Stimulated activated naive CD4-positive, alpha-beta T cell (primary cell): ENCODE measurements at places on chromosomes 11 and 22.

DNA sequence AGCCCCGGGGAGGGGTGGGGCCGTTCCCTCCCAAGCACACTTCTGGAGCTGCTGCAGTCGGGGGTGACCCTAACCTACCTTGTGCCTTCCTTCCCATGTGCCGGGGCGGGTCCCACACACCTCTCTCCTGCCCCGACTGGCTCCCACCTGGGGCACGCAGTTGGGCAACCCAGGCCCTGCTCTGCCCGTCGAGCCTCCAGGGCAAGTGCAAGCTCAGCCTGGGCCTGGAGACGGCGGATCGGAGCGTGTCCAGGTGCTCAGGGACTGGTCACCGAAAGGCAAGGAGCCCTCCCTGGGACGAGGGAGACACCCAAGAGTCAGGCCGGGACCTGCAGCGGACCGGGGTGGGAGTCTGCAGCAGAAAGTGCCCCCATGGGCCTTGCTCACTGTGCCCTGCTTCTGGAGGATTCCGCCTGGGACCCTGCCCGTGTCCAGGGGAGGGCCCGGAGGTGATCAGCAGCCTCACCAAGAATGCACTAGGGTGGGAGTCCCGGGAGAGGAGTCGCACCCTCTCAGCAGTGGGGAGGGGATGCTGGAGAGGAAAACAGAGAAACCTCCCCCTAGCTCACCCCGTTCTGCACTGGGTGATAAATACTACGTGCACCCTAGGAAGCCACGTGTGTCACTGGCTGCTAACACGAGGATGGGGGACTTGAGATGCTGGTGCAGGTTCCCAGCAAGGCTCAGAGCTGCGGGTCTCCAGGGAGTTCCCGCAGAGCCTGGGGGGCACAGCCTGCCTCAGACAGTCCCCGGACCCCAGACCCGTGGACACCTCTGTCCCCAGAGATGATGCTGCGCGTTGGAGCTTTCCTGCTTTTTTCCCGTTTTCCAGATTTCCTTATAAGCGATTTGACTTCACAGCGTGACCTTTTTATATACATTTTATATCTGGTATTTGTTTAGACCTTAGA is 5.2 kb upstream of the GATD1 start:
- no peak for DNase-seq

GRCh38 chr22:28015676-28016601 is 96.9 kb upstream of the PITPNB start:
- DNase-seq = no peak

DNA sequence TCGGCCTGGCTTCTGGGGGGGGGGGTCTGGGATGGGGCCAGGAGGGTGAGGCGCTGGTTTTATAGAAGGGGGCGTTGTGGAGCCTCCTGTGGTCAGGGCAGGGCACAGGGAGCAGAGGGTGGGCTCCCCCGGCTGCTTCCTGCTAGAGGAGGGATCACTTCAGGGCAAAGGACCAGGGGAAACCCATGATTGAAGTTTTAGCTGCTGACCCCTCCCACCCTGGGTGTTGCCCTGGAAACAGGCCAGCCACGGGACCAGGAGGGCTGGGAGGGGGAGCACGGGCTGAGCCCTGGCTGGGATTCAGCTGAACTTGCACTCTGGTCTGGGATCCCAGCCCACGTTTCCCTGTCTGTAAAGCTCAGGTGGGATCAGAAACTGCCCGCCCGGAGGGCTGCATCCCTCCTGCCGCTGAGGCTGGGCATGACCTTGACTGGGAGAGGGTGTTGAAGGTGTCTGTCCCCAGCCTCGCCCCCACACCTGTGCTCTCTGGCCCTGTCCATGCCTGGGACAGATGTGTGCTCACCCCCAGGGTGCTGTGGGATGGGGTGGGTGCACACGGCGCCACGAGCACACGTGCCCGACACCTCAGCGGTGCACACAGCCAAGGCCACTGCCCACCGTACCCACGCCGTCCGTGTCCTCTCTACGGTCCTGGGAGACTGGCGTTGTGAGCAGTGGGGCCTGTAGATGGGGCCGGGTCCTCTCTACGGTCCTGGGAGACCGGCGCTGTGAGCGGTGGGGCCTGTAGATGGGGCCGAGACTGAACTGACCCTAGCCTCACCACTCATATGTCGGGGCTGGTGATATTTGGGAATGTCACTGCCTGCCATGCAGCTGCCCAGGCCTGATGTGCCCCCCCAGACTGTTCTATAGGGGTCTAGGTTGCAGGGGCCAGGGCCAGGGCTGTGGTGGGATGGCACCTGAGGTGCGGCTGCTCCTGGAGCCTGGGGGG is 2.3 kb downstream of the TSPAN4 start:
- no peak for DNase-seq

- no peak for DNase-seq
Measured at GRCh38 chr22:49713003-49713402, 114.7 kb downstream of the BRD1 start.

GRCh38 chr22:48459859-48460823 is 1367.5 kb downstream of the BRD1 start:
- DNase-seq = no peak
